ENCODE measurements at places on chromosomes 2 and 18. TPM values are rescaled to one million over a fixed set of nuclear protein-coding genes. Genes with fewer than 3 reads are reported as not detected.

Gene BUB1
- total RNA-seq = 1.4 TPM

Gene GPR155
- total RNA-seq = 3.7 TPM

Gene AGXT
- not detected for total RNA-seq

Gene AFF3
- total RNA-seq = not detected

Gene LRRFIP1
- total RNA-seq = 170 TPM

Gene TPRKB
- total RNA-seq = 16.8 TPM

Gene STARD6
- total RNA-seq = not detected

Gene TRPM8
- total RNA-seq = not detected

Gene GALNT3
- total RNA-seq = 92.9 TPM

Gene PKDCC
- 0.34 TPM for total RNA-seq

Gene ERFE
- 3.8 TPM for total RNA-seq

Gene PDCD1
- not detected for total RNA-seq

Gene MAPK4
- under 0.01 TPM for total RNA-seq

Gene ACTG2
- total RNA-seq = 0.21 TPM

Gene DDX18
- total RNA-seq = 111 TPM

Gene COL3A1
- under 0.01 TPM for total RNA-seq

Gene CNGA3
- total RNA-seq = not detected

Measured in nasal cavity respiratory epithelium epithelial cell of viscerocranial mucosa (primary cell).